ENCODE measurements at places on chromosomes 16 and 17. TPM values are rescaled to one million over a fixed set of nuclear protein-coding genes. Genes with fewer than 3 reads are reported as not detected.

NUBP2 gene
- 246 TPM for polyA plus RNA-seq

MYH2 gene
- polyA plus RNA-seq, result 0.04 TPM

ABCA8 gene
- not detected for polyA plus RNA-seq

DRC3 gene
- 1.3 TPM for polyA plus RNA-seq

FNDC8 gene
- polyA plus RNA-seq, result not detected

CCDC200 gene
- polyA plus RNA-seq, result not detected

CASKIN1 gene
- 10.3 TPM for polyA plus RNA-seq

EVI2A gene
- polyA plus RNA-seq, result not detected

WRAP53 gene
- polyA plus RNA-seq, result 22.4 TPM

MMP25 gene
- not detected for polyA plus RNA-seq

ST6GALNAC2 gene
- polyA plus RNA-seq, result not detected

TPSAB1 gene
- not detected for polyA plus RNA-seq

PRKCB gene
- 27.6 TPM for polyA plus RNA-seq

NEUROD2 gene
- not detected for polyA plus RNA-seq

CCL7 gene
- not detected for polyA plus RNA-seq

CDYL2 gene
- 4.1 TPM for polyA plus RNA-seq

RNF222 gene
- not detected for polyA plus RNA-seq

GRN gene
- 18.9 TPM for polyA plus RNA-seq

Measured in neural cell (in vitro differentiated cells).